ENCODE measurements at places on chromosomes 2 and 18. TPM values are rescaled to one million over a fixed set of nuclear protein-coding genes. Genes with fewer than 3 reads are reported as not detected.

GRCh38 chr2:44055664-44056063, 59.9 kb upstream of the LRPPRC start:
- H3K27ac ChIP-seq: no peak overlapping the region
- no peaks in the 10 kb centered on the region for H3K27me3 ChIP-seq
- H3K36me3 ChIP-seq: no peaks in the 10 kb centered on the region
- H3K4me1 ChIP-seq: no peaks in the 10 kb centered on the region

- no peaks in the 10 kb centered on the region for H3K27me3 ChIP-seq
- H3K27ac ChIP-seq: no peak overlapping the region
- no peaks in the 10 kb centered on the region for H3K36me3 ChIP-seq
- no peak for DNase-seq
- H3K4me1 ChIP-seq: peaks cover 24% of the 10 kb centered on the region
- H3K4me3 ChIP-seq: no peak overlapping the region
Observed at GRCh38 chr2:160918906-160919503, 241.2 kb upstream of the TANK start.

- H3K27me3 ChIP-seq: no peaks in the 10 kb centered on the region
- no peak for DNase-seq
- H3K36me3 ChIP-seq: no peaks in the 10 kb centered on the region
- no peak overlapping the region for H3K27ac ChIP-seq
- peaks cover 2% of the 10 kb centered on the region for H3K4me1 ChIP-seq
- H3K4me3 ChIP-seq: no peak overlapping the region
Observed at GRCh38 chr2:74703373-74703772, 49.3 kb downstream of the SEMA4F start.

- H3K4me3 ChIP-seq: no peak overlapping the region
- peaks cover 9% of the 10 kb centered on the region for H3K4me1 ChIP-seq
- peaks cover 29% of the 10 kb centered on the region for H3K36me3 ChIP-seq
Observed at GRCh38 chr2:178114462-178114861, 2.2 kb downstream of the RBM45 start.

- no peaks in the 10 kb centered on the region for H3K36me3 ChIP-seq
- H3K4me3 ChIP-seq: no peak overlapping the region
- H3K27me3 ChIP-seq: no peaks in the 10 kb centered on the region
Observed at GRCh38 chr2:67646714-67647333, 249.7 kb downstream of the ETAA1 start.

DNA sequence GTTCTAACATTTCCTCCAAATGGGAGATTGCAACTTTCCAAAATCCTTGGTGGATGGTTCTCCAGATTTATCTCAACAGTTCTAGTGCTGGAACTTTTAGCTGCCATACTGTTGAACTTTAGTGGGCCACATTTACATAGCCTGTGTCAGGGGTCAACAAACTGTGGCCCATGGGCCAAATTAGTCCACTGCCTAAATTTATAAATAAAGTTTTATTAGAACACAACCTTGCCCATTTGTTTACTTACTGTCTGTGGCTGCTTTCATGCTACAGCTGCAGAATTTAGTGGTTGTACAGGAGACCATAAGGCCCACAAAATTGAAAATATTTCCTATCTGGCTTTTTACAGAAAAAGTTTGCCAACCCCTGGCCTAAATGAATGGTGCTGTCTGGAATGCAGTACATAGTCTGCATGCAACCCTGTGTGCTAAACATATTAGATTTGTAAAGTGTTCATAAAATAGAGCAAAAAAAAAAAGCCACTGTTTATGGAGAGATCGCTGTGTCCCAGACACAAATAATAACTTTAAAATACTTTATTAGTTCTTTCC, 30.3 kb downstream of the MGAT5 start:
- no peak for DNase-seq
- no peak overlapping the region for H3K27ac ChIP-seq
- no peaks in the 10 kb centered on the region for H3K36me3 ChIP-seq
- H3K4me1 ChIP-seq: no peaks in the 10 kb centered on the region

DNA sequence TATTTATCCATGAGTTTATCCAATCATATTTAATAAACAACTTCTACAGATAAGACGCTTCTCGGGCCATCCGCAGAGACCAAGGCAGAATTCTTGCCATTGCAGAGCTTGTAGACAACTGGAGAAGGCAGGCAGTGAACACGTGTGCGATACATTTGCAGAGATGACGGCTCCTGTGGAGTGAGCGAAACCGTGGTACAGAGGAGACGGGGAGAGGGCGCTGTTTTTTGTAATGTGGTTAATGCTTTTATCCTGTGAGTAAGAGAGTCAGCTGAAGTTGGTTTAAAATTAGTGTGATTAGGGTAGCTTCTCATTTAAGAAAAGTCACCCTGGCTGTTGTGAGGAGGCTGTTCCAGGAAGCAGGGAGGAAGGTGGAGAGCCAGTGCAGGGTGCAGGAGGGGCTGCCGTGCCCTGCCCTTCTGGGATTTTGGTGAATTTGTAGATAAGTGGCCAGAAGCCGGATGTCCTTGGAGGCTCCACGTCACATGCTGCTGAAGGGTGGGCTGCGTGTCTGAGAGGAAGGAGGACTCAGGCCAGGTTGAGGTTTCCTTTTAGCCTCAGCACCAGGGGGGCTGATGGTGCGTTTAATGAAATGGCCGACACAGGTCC, 151.4 kb downstream of the SNTG2 start:
- H3K4me1 ChIP-seq: no peaks in the 10 kb centered on the region
- no peak overlapping the region for H3K4me3 ChIP-seq
- no peak overlapping the region for H3K27ac ChIP-seq
- H3K36me3 ChIP-seq: no peaks in the 10 kb centered on the region
- no peaks in the 10 kb centered on the region for H3K27me3 ChIP-seq

DNA sequence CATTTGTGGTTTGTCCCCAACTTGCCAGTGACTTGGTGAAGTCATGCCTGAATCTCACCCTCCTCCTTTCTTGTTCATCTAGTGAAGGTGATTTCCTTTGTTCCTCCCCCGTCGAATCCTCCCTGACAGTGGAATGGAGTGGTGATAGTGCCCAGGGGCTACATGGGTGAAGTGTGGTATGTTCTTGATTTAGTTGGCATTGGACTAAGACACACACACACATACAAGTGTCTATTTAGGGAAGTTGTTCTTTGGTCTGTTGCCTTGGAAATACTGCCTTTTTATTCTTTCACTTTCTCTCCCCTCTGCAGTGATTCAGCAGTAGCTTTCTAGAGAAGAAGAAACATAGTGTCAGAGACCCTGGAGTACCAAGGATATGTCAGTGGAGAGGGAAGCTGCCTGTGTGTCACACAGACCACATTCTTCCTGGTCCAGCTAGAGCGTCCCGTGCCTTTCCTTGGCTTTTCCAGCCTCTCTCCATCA, 10.9 kb downstream of the INPP4A start:
- DNase-seq: no peak
- H3K27me3 ChIP-seq: no peaks in the 10 kb centered on the region
- H3K36me3 ChIP-seq: peaks cover 5% of the 10 kb centered on the region
- no peak overlapping the region for H3K4me3 ChIP-seq
- peaks cover 8% of the 10 kb centered on the region for H3K4me1 ChIP-seq

DNA sequence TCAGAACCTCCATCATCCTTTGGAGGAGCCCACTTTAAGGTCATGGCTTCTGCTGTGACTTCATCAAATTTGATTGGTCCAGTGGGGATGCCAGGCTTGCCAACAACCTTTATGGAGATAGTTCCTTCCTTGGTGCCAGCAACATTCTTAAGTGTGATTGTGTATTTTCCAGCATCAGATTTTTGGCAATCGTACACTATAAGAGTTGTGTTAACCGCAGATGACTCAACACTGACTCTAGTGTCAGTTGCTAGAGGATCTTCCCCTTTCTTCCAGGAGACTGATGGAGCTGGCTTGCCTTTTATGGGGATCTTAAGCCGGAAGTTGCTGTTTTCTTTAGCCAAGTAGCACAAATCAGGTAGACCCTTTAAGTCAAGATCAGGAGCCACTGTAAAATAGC, 98.7 kb downstream of the PLEKHA3 start:
- no peaks in the 10 kb centered on the region for H3K27me3 ChIP-seq
- DNase-seq: no peak
- H3K27ac ChIP-seq: no peak overlapping the region
- no peak overlapping the region for H3K4me3 ChIP-seq
- H3K4me1 ChIP-seq: no peaks in the 10 kb centered on the region

- H3K27ac ChIP-seq: no peak overlapping the region
- no peaks in the 10 kb centered on the region for H3K27me3 ChIP-seq
- H3K4me3 ChIP-seq: no peak overlapping the region
Observed at GRCh38 chr2:21035282-21035973, 8.4 kb downstream of the APOB start.

- H3K4me3 ChIP-seq: no peak overlapping the region
- no peaks in the 10 kb centered on the region for H3K36me3 ChIP-seq
- no peak for DNase-seq
- no peaks in the 10 kb centered on the region for H3K4me1 ChIP-seq
- H3K27ac ChIP-seq: no peak overlapping the region
Observed at GRCh38 chr2:36262581-36262980, 93.0 kb upstream of the CRIM1 start.

GRCh38 chr2:174117951-174118930, 130.1 kb downstream of the OLA1 start:
- H3K27me3 ChIP-seq: no peaks in the 10 kb centered on the region
- no peak overlapping the region for H3K27ac ChIP-seq
- DNase-seq: no peak

DNA sequence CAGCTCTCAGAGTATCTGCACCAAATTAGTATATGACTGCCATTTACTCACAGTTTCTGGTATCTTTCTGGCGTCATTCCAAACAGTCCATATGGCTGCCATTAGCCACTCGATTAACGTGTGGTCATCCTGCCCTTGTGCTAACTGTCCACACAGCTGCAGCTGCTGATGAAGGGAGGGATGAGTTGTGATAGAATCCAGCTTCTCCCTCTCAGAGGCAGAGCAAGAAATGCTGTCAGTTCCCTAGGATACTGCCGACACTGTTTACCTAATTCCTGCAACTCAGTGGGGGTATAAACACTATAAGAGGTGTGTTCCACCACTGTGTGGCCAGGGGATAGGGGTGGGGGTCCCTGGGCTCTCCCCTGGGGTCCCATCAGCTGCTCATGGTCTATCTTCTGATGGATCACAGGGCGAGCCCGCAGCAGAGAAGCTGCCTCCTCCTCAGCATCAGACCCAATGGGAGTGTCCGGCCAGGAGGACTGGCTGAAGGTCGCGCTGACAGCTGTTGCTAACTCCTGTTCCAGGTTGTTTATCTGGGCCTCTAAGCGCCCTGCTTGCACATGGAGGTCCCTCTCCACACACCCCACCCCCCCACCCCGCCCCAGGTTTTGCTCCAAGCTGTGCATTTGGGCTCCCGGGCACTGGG, 17.3 kb upstream of the KLHL23 start:
- peak overlapping the region; percentile 100 for H3K27ac ChIP-seq
- H3K4me3 ChIP-seq: peak overlapping the region; percentile 50
- peak; percentile 73 for DNase-seq
- peaks cover 59% of the 10 kb centered on the region for H3K4me1 ChIP-seq
- no peaks in the 10 kb centered on the region for H3K27me3 ChIP-seq
- H3K36me3 ChIP-seq: no peaks in the 10 kb centered on the region

DNA sequence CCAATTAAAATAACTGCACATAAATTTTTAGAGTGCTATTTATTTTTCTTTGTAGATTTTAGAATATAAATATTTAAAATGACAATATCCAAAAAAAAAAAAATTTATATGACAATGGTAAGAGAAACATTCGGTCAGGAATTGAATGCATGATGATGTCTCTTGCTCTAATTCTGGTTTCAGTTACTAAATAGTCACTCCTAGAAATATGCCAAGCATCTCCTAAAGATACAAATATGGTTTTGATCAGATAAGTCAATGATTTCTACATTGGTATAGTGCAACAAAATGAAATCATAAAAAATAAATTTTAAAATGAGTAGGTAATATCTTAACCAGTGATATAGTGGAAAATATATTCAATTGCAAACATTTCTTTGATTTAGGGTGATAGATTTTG, 95.9 kb upstream of the ACKR3 start:
- DNase-seq: no peak
- no peaks in the 10 kb centered on the region for H3K4me1 ChIP-seq
- no peaks in the 10 kb centered on the region for H3K27me3 ChIP-seq
- H3K4me3 ChIP-seq: no peak overlapping the region
- H3K36me3 ChIP-seq: no peaks in the 10 kb centered on the region
- H3K27ac ChIP-seq: no peak overlapping the region

GRCh38 chr2:60976875-60977561, 40.5 kb upstream of the PEX13 start:
- no peaks in the 10 kb centered on the region for H3K4me1 ChIP-seq
- DNase-seq: no peak
- H3K27ac ChIP-seq: no peak overlapping the region

- H3K4me1 ChIP-seq: no peaks in the 10 kb centered on the region
- peak overlapping the region; percentile 11 for H3K27ac ChIP-seq
Observed at GRCh38 chr2:16201848-16202247, 261.5 kb downstream of the MYCN start.

- peaks cover 2% of the 10 kb centered on the region for H3K4me1 ChIP-seq
- no peaks in the 10 kb centered on the region for H3K36me3 ChIP-seq
- no peaks in the 10 kb centered on the region for H3K27me3 ChIP-seq
- peak; percentile 41 for DNase-seq
- H3K4me3 ChIP-seq: no peak overlapping the region
Observed at GRCh38 chr2:180124273-180125139, 117.4 kb upstream of the CWC22 start.

- no peaks in the 10 kb centered on the region for H3K27me3 ChIP-seq
- no peak overlapping the region for H3K4me3 ChIP-seq
- no peak for DNase-seq
Observed at GRCh38 chr2:110804915-110805314, 72.5 kb downstream of the ACOXL start.

- no peak overlapping the region for H3K4me3 ChIP-seq
- H3K36me3 ChIP-seq: no peaks in the 10 kb centered on the region
- no peaks in the 10 kb centered on the region for H3K27me3 ChIP-seq
- H3K4me1 ChIP-seq: peaks cover 11% of the 10 kb centered on the region
- no peak for DNase-seq
- H3K27ac ChIP-seq: no peak overlapping the region
Observed at GRCh38 chr2:172462849-172463381, 35.5 kb downstream of the ITGA6 start.

DNA sequence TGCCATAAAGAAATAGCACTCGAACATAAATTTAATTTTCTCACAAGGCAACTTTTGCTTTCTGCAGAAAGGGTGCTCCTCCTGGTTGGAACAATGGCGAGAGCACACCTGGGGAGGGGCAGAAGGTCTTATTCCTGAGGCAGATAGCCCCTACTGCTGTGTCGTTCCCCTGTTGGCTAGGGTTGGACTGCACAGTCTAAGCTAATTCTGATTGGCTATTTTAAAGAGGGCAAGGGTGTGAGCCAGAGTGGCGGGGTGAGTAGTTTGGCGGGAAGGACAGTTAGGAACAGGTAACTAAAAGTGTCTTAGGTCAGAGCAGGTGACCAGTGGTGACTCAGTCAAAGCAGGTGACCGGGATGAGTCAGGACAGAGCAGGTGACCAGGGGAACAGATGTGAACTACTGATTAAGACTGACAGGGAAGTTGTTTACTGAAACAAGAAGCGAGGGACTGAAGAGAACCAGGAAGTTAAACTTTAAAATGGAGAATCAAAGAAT, 49.7 kb upstream of the AGAP1 start:
- DNase-seq: no peak
- H3K27ac ChIP-seq: no peak overlapping the region
- H3K36me3 ChIP-seq: no peaks in the 10 kb centered on the region
- H3K4me3 ChIP-seq: no peak overlapping the region
- no peaks in the 10 kb centered on the region for H3K4me1 ChIP-seq

The KATNAL2 gene
- 8.2 TPM for polyA plus RNA-seq

The MBP gene
- polyA plus RNA-seq: 1.4 TPM

The EIF5B gene
- 9.8 TPM for polyA plus RNA-seq

The CDH7 gene
- not detected for polyA plus RNA-seq

The CFAP221 gene
- polyA plus RNA-seq: 0.12 TPM

The DYSF gene
- 0.18 TPM for polyA plus RNA-seq

The CCDC93 gene
- 15.0 TPM for polyA plus RNA-seq

The NAT8 gene
- polyA plus RNA-seq: not detected

The DHX57 gene
- 13.8 TPM for polyA plus RNA-seq
